ENCODE measurements at places on chromosomes 5 and 9. TPM values are rescaled to one million over a fixed set of nuclear protein-coding genes. Genes with fewer than 3 reads are reported as not detected.

DNA sequence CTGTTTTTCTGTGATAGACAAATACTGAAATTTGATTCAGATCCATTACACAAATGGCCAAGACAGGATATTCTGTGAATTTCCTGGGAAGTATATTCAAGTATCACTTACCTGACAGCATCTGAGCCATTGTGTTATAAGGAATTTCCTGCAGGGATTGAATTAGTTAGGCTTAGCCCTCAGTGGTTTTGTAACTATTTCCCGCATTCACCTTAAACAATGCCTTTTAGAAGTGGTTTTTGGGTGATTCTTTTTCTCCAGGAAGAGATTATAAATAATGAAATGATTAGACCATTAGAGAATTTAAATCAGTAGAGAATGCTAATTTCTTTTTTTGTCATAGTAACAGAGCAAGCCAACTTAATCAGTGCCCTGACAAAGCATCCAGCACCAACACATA is 30.6 kb downstream of the ITGA1 start:
- DNase-seq: no peak

DNA sequence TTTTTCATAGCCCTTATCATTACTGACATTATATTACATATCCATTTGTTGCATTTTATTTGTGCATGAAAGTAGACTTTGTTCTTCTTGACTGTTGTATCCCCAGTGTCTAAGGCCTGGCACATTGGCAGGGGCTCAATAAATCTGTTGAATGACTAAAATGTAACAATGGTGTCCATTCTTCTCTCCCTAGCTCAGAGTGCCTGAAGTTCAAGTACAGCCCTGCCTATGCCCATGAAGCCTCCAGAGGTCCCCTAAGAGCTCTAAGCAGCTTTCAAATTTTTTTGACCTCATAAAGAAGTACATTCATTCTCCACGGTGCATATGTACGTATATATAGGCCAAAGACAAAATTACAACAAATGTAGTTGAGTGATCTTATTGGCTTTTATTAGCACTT is 4.2 kb upstream of the BSPRY start:
- DNase-seq: no peak

- no peak for DNase-seq
These were observed 84.1 kb upstream of the DMRT1 start for GRCh38 chr9:757246-757881.

- DNase-seq: no peak
These were observed 9.2 kb upstream of the MXD3 start for GRCh38 chr5:177320879-177321278.

DNA sequence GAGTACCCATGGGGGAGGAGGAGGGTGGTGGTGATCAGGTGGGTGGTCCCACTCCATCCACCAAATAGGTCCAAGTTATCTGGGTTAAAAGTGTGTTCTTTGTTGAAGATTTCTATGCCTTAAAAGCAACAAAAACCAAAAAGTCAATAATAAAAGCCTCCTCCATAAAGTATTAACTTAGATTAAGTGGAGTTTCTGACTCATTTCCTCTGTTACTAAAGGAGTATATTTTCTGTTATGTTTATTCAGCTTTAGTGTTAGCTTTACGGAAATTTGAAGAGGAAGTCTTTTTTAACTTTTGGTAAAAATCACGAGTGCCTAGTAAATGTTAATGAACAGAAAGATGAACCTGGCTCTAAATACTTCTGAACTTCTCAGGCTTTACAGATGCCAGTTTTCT is 17.8 kb downstream of the FBXO38 start:
- DNase-seq: no peak

- DNase-seq: no peak
These were observed 228.3 kb downstream of the MAST4 start for GRCh38 chr5:66824476-66824875.

Gene TMEM203
- total RNA-seq: 47.6 TPM

Gene HK3
- total RNA-seq: 3.5 TPM

GRCh38 chr5:138664276-138664943 is 88.8 kb upstream of the CTNNA1 start:
- DNase-seq: no peak

DNA sequence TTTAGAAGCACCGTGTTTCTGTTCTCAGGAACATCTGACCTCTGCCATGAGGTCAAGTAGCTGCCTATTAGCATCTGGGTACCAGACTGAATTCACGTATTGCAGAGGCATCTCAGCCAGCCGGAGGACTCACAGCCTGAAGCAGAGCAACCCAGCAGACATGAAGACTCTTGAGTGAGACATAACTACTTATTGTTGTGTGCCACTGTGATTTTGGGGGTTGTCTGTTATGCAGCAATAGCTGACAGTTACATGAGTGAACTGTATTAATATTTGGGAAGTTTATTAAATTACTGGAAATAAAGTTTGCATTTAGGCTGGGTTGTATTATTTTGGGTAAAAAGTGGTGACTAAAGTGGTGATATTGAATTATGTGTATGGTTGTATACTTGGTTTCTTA is 1.3 kb upstream of the ACOT12 start:
- no peak for DNase-seq

DNA sequence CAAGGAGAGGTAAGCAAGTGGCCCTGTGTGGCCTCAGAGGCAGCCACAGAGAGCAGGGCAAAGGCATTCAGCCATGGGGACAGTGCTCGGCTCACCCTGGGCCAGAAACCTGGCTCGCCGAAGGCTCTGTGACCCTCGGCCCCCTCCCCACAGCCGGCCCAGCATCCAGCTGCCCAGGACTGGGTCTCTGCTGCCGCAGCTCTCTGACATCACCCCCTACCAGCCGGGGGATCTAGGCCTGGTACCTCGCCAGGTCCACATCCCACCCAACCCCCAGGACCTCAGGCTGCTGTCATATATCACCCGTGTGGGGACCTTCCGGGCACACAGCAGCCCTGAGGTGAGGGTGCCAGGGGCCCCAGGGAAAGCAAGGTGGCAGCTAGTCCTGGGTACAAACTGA is 2.6 kb downstream of the PTRH1 start:
- DNase-seq: no peak

Gene MUSK
- 1.5 TPM for total RNA-seq
